ENCODE measurements at places on chromosomes 5 and 9.

GRCh38 chr5:133372293-133372937 lies 239.9 kb downstream of the FSTL4 start:
- DNase-seq, result no peak

GRCh38 chr5:124754206-124754927 lies 7.9 kb upstream of the ZNF608 start:
- no peak for DNase-seq

DNA sequence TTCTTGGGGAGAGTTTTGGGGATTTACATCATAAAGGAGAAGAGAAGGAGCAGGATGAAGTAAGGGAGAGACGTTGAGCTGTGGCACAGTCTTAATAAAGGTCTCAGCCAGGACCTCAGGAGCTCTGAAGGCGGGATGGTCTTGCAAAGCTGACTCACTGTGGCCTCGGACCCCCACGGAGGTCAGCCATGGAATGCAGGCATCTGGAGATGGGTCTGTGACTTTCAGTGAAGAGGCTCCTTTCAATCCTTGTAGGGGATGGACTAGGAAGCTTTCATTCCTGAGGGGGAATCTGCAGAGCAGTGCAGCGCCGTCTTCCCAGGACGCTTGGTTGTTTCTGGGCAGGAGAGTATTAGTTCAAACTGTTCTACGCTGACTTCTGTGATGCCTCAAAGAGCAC lies 65.7 kb upstream of the BASP1 start:
- DNase-seq, result peak; percentile 70

- DNase-seq, result no peak
Measured at GRCh38 chr9:14313378-14313940, 482 bp downstream of the NFIB start.

- no peak for DNase-seq
Measured at GRCh38 chr9:105296445-105296844, 52.0 kb downstream of the SLC44A1 start.

DNA sequence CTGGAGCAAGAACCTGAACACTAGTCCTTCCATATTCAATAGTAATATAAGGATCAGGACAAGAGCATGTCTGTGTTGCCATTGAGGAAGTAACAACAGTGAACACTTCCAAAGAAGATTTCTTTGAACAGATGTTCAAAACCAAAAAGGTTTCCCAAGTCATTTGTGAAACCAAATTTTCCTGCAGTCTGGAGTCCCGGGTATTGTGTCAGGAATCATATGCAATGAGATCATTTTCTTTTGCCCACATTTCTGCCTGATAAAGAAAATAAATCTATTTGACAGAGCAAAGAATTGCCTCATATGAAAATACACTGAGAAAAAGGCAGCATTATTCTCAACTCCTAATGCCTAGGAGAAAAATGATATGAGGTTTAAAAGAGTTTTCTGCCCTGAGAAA lies 151.7 kb downstream of the SNX18 start:
- peak; percentile 58 for DNase-seq

Measured in EH (cell line).